CD4-positive, alpha-beta T cell treated with Interleukin-15 for 4 hours (primary cell): ENCODE measurements at places on chromosomes 5 and 9.

DNA sequence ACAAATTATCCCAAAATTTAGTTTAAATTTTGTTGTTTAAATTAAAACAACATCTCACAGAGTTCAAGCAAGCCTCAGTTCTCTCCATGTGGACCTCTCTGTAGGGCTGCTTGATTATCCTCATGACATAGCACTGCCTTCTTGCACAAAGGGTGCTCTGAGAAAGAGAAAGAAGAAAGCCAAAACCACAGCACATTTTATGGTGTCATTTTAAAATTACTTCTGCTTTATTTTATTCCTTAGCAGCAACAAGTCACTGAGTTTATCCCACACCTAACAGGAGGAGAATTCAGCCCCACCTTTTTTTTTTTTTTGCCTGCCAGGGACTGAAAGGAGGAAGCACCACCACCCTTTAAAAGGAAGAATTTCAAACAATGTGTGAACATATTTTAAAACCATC, 12.8 kb upstream of the KCNV2 start:
- no peak for DNase-seq

DNA sequence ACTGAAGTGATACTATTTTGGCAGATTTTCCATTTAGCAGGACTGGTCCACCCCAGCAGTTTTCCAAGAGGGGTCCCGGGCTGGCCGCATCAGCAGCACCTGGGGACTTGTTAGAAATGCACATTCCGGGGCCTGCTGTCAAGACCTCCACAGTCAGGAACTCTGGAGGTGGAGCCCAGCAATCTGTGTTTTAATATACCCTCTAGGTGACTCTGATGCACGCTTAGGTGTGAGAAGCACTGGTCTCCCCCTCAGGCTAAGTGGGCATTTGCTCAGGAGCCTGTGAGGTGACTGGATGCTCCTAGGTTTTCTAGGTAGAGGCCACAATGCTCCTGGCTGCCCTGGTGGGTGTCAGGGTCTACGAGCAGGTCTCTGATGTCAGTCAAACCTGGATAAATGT, 81.7 kb downstream of the DCP2 start:
- DNase-seq, result no peak

- no peak for DNase-seq
Observed at GRCh38 chr5:160685695-160686094, 166.3 kb downstream of the ATP10B start.

DNA sequence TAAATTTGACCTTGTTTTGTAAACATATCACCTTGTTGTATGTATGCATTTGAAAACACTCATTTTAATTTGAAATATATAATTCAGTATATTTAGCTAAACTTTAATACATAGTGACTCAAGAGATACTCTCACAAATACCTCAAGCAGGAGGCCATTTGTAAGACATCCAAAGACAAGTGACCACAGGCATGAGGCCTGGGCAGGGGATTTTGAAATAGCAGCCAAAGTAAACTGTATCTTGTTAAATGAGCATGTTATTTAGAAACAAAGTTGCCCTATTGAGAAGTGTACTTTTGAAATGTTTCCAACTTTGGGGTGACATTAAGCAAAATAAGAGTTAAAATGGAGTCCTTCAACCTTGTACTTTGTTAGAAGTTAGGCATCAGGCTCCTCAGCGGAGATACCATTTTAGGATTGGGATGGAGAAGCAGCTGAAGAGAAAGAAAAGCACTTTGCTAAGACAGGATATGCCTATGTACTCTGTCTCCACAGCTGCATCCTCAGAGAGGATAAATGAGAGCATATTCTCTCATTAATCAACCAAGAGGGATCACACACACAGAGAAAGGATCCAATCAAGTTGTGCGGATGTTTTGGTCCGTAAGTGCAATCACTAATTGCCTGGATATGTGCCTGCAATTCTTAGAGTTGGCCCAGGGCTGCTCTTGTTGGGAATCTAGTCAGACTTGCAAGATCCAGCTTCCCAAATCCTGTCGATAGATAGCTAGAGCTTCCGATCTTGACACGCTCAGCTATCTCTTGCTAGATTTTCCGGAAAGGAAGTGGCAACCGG, 157.5 kb upstream of the HAPLN1 start:
- no peak for DNase-seq

DNA sequence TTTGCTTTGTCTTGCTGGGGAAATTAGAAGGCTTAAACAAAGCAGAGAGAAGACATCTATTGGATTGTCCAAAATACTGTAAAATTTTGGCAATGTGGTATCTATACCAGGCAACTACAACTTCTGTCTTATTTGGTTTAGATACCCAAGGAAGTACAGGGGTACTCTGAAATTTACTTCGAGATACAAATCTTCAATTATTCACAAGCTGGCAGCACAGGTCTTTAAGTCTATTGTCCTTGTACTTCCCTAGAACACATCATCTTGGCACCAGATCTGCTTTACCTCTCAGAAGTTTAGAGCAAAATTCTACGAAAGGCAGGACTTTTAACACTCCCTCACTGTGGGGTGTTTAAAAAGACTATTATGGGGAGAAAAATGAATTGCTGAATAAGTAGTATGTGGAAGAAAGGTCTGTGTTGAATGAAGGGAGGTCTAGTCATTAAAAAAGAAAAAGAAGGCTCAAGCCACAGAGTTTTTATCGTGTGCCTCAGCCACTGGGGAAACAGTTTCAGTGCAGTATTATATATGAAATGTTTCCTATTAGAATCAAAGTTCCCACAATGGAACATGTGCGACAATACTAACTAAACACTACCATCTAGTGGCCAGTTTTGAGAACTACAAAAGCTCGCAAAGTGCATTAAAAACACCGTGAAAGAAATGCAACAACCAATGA, 93.7 kb downstream of the PDE4D start:
- peak; percentile 59 for DNase-seq

DNA sequence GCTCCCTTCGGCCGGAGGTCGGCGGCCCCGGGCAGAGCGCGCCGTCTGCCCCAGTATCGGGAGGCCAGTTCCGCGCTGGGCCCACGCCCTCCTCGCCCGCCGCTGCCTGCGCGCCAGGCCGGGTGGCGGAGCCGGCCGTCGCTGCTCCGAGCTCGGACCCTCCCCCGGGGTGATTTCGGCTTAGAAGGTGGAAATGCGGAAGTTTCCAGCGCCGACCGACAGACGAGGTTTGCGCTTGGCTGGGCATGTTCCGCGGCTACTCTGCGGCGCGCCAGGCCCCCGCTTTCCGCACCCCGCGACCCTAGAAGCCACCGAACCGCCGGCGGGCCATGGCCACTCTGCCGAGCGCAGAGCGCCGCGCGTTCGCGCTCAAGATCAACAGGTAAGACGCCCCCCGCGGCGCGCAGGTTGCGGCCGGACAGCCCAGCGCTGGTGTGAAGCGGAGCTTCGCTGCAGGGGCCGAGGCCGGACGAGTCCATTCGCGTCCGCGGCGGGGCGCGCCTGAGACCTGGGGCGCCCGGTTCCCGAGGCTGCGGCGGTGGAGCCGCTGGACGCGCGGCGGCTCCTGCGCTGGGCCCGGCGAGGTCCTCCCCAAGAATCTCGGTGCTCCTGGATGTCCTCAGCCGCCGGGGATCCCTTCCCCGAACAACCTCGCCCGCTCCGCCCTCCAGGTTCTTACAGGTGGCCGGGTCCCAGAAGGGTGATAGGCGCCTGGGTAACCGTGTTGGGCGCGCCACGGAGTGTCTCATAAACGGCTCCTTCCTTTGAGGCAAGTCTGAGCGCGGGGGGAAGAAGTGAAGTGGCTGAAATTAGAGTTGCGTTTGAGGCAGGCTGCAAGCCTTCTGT, at the start of gene DOCK8:
DOCK8 (plus strand) TSS at position 218 of the 846 bp plus-strand sequence; CDS start at position 330, 112 bp downstream.
- DNase-seq, result peak; percentile 57

- DNase-seq, result no peak
Observed at GRCh38 chr5:158451203-158451992, 592.5 kb upstream of the CLINT1 start.

DNA sequence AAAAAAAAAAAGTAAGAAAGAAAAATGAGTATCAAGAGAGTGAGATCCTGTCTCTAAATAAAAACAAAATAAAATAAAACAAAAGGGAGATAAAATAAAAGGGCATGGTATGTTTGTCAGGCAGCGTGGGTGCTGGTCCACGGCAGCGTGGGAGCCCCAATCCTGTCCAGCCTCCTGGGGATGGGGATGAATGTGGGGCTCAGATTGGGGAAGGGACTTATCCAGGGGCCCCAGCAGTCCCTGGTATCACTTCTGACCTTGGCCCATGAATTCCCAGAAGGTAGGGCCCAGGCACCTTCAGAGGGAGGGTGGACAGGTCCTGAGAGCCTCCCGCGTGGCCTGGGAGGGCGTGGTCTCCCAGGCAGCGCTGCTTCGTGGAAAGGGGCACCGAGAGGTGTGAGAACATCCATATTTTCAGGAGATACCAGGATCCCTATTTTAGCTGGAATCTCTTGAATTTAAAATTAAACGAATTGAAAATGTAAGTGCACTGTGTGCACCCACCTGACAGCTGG, 71.2 kb downstream of the ZNF354C start:
- no peak for DNase-seq

- peak; percentile 74 for DNase-seq
Observed at GRCh38 chr9:126705767-126706697, 92.3 kb downstream of the LMX1B start.

DNA sequence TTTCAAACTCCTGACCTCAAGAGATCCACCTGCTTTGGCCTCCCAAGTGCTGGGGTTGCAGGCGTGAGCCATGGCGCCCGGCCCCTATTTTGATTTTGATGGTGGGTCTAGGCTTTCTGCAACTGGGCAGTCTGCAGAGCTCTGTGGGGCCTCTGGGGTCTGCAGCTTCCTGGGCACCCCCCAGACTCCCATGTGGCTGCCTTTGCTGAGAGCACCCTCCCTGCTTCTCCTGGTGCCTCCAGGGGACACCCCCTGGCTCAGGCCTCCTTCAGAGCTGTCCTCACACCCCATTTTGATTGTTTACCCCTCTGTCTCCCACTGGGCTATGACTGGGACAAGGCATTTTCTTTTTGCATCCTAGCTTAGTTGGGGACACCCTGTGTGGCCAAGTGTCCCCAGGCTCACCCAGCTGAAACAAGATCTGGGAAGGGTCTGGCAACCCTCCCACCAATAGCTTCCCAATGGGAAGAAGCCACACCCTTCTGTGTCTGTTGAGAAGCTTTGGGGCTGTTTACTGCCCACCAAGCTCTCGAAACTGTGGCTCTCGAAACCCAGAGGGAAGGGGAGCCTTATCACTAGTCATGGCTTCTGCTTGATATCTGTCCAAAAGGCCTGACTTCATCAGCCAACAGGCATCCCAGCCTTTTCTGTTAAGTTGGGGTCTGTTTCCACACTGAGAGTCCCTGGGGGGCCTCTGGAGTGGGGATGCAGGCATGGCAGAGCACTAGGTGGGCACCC, 204.4 kb upstream of the IER5L start:
- DNase-seq, result no peak

DNA sequence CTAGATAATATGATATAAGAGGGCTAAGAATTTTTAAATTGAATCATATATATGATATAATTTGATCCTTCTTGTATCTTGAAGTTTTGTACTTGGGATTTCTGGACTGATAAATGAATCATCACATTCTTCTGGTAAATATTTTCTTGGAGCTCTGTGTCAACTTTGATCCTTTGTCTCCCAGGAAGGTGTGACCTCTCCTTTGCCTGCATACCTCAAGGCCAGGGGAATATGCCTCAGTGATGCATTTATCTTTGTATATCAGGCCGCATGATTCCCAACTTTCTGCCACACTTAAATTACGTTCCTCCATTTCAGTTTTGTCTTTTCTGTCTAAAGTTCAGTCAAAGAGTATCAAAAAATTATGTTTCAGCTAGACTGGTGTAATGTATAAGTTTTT, 101.2 kb downstream of the NLN start:
- DNase-seq, result no peak

DNA sequence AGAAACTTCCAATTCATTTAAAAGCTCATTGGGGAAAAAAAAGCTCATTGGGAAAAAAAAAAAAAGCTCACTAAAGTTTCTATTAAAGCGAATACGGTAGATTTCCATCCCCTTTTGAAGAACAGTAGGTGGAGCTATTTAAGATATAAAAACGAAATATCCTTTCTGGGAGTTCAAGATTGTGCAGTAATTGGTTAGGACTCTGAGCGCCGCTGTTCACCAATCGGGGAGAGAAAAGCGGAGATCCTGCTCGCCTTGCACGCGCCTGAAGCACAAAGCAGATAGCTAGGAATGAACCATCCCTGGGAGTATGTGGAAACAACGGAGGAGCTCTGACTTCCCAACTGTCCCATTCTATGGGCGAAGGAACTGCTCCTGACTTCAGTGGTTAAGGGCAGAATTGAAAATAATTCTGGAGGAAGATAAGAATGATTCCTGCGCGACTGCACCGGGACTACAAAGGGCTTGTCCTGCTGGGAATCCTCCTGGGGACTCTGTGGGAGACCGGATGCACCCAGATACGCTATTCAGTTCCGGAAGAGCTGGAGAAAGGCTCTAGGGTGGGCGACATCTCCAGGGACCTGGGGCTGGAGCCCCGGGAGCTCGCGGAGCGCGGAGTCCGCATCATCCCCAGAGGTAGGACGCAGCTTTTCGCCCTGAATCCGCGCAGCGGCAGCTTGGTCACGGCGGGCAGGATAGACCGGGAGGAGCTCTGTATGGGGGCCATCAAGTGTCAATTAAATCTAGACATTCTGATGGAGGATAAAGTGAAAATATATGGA, at the start of gene PCDHGA12:
PCDHGA12 (plus strand) TSS at position 176 of the 782 bp plus-strand sequence; CDS start at position 429, 253 bp downstream.
- DNase-seq, result no peak

DNA sequence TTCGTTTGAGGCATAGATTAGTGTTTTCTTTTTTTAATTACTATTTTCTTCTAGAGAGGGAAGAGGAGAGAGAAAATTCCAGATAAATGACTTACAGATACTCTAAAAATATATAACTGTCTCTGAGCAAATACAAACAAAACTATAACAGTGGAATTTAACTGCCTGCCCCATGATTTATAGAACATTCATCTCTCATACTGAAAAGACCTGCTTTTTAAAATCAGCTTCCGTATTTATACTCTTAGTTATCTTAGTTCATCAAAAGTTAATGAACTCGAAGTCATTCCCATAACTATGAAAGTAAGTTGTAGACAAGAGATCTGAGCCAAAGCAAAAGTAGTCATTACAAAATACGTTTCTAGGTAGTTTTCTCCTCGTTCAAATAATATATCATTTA, 123.8 kb upstream of the DMRT1 start:
- no peak for DNase-seq

GRCh38 chr5:179306191-179307012, 38.9 kb downstream of the ADAMTS2 start:
- no peak for DNase-seq

GRCh38 chr5:116632890-116633289, 58.3 kb upstream of the SEMA6A start:
- no peak for DNase-seq

DNA sequence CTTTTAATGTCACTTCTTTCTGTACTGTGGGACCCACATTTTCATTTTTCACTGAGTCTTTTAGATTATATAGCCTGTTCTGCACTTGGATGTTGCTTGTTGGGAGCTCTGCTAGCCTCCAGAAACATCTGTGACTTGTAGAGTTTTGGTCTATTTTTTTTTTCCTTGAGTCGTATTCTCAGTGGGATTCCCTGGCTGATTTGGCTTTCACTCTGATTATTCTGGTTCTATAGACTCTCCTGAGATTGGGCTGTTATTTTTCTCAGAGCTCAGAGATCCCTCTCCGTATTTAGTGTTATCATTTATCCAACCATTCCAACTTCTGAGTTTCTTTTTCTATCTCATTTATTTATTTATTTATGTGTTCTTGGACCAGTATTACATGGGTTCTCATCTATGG, 339.3 kb downstream of the FAM170A start:
- no peak for DNase-seq

GRCh38 chr5:53834500-53834899, 274.1 kb downstream of the NDUFS4 start:
- no peak for DNase-seq

GRCh38 chr5:110631236-110631635, 95.2 kb downstream of the TMEM232 start:
- no peak for DNase-seq

GRCh38 chr5:54249210-54250028, 61.0 kb downstream of the ARL15 start:
- DNase-seq, result peak; percentile 7

GRCh38 chr5:142717582-142718215, 31.8 kb upstream of the FGF1 start:
- DNase-seq, result peak; percentile 18
